Fibroblast of mammary gland (primary cell): ENCODE measurements at places on chromosomes 4 and X.

DNA sequence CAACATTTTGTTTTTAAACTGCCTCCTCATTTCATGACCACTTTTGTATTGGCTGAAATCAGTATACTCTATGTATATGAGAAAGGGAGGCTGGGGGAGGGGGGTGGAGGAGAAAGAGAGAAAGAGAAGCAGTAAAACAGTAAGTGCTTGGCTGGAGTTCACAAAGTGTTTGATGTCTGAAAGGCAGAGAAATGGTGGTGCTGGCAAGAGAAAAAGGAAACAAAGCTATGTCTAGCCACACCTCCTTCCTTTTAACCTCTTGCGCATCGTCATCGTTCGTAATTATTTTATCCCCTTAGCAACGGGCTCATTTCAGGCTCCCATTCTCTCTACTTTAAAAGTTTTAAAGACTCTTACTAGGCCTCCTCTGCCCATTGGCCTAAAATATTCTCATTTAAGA, 25.6 kb downstream of the RPA4 start:
- peak; percentile 67 for DNase-seq

GRCh38 chr4:77938560-77938959, 75.9 kb downstream of the MRPL1 start:
- no peak for DNase-seq

GRCh38 chr4:163991298-163991865, 496.9 kb downstream of the TMA16 start:
- DNase-seq = peak; percentile 1

DNA sequence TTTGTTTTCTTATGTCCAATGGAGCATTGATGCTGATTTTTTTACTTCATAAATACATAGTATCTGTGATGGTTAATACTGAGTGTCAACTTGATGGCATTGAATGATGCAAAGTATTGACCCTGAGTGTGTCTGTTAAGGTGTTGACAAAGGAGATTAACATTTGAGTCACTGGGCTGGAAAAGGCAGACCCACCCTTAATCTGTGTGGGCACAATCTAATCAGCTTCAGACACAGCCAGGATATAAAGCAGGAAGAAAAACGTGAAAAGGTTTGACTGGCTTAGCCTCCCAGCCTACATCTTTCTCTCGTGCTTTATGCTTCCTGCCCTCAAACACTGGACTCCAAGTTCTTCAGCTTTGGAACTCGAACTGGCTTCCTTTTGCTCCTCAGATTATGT, 230.6 kb upstream of the SPRY1 start:
- no peak for DNase-seq

GRCh38 chr4:24607334-24607733, 23.0 kb upstream of the DHX15 start:
- DNase-seq = no peak

DNA sequence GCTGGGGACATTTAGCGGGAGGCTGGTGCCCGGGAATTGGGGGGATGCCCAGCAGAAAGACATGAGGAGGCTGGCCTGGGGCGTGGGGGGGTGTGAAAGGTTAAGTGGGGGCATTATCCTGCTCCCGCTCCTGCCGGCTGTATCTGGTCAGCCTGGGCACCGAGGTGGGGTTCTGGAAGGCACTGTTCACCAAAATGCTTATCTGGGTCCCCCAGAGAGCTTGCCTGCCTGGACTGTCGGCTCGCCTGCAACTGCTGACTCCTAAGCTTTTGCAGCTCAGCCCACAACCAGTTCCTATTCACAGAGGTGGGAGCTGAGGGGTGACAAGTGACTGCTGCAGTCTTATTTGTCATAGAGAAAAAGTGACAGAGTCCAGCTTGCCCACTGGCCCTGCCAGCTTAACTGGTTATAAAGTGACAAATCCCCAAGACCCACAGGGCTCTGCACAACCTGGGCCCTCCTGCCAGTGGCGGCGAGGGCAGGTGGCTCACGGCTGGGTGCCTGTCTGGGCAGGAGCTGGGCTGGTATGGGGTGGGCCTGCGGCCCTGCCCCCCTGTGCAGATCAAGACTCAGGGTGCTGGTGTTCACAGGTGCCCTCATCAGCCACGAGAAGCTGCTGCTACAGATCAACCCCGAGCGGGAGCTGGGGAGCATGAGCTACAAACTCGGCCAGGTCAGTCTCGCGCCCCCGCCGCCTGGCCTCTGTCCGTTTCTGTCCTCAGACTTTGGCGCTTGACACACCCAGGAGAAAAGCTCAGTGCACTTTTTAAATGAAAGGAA, 23.7 kb upstream of the MSANTD1 start:
- no peak for DNase-seq
